Tibial artery (tissue), 4 donors: ENCODE measurements at places on chromosomes 11 and 22.
A peak's percentile ranks its signal among the peaks of the same experiment; 100 is the strongest.

DNA sequence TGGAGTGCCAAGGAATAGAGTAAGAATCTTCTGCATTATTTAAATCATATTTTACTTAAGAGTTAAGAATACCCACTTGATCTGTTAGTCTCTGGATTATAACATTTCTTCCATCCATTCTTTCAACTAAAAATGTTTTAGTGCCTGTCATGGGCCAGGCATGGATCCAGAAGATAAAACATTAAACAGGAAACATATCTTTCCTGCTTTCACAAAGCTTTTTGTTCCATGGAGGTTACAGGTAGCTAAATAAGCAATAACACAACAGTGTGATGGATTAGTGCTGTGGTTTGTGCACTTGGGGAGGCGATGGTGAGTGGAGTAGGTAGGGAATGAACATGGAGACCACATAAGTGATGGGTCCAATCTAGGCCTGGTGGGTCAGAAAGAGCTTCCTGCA, 258.5 kb downstream of the DDX10 start:
- no peak for DNase-seq

GRCh38 chr11:66867425-66868040, 10.7 kb downstream of the LRFN4 start:
- DNase-seq, result no peak

DNA sequence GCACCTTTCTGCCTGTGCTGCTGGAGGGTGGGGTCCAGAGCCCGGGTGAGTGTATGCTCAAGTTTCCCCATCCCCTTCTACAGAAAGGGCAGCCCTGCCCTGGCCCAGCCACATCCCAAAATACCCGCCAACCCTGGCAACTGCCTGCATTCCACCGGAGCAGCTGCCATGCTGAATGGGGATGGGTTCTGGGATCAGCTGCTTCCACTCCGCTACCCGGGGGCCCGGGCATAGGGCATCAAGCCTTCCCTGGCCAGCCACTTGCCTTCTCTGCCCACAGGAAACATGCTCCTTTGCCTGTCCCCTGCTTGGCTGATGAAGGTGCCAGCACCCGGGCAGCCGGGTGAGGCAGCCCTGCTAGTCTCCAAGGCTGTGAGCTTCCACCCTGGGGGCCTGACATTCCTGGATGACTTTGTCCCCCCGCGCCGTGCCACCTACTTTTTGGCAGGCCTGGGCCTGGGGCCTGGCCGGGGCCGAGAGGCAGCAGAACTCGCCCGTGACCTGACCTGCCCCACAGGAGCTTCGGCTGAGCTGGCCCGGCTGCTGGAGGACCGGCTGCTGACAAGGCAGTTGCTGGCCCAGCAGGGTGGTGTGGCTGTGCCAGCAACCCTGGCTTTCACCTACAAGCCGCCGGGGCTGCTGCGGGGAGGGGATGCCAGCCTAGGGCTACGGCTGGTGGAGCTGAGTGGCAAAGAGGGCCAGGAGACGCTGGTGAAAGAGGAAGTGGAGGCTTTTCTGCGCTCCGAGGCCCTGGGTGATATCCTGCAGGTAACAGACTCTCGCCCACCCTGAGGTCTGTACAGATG, 3.2 kb downstream of the CARNS1 start:
- no peak for DNase-seq

- DNase-seq, result no peak
Observed at GRCh38 chr11:112694245-112694644, 267.0 kb upstream of the NCAM1 start.

- no peak for DNase-seq
Observed at GRCh38 chr11:72738199-72739141, 13.7 kb downstream of the ARAP1 start.

- DNase-seq, result no peak
Observed at GRCh38 chr11:110878513-110878912, 166.3 kb upstream of the ARHGAP20 start.

GRCh38 chr11:76209973-76210930, 4.0 kb upstream of the WNT11 start:
- peak; percentile 68 for DNase-seq

- DNase-seq, result no peak
Observed at GRCh38 chr11:27020751-27021150, 19.9 kb upstream of the BBOX1 start.

- no peak for DNase-seq
Observed at GRCh38 chr11:134226806-134227325, 2.4 kb downstream of the VPS26B start.
